ENCODE measurements at places on chromosomes 12 and 14.

DNA sequence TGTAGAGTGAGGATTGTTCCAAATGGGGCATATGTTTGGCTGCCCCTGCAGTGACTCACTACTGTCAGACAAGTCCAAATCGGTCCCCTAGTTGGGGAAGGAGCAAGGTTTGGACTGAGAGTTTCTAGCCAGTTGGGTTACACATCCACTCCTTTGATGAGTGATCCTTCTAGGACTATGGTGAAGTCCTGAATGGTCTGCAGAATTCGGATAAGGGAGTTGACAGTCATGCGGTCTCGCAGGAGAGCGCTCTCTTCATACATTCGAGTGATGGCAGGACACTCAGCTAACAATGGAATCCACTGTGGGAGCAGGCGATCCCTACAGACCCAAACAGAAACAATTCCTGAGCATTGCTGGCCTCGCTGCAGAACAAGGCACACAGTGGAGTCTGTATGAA lies 61.5 kb upstream of the SINHCAF start:
- DNase-seq, result no peak

DNA sequence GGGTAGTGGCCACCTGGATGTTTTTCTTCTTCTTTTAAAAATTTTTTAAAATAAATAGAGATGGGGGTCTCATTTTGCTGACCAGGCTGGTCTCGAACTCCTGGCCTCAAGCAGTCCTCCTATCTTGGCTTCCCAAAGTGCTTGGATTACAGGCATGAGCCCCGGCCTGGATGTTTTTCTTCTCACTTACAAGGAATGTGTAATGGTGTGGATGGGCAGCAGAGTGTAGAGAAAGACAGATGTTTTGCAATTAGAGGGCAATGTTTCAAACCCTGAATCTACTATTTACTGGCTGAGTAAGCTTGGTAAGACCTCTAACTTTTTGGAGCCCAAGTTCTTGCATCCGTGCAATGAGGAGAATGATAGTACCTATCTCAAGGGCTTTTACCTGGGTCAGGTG lies 48.1 kb downstream of the ADCK1 start:
- DNase-seq, result no peak

DNA sequence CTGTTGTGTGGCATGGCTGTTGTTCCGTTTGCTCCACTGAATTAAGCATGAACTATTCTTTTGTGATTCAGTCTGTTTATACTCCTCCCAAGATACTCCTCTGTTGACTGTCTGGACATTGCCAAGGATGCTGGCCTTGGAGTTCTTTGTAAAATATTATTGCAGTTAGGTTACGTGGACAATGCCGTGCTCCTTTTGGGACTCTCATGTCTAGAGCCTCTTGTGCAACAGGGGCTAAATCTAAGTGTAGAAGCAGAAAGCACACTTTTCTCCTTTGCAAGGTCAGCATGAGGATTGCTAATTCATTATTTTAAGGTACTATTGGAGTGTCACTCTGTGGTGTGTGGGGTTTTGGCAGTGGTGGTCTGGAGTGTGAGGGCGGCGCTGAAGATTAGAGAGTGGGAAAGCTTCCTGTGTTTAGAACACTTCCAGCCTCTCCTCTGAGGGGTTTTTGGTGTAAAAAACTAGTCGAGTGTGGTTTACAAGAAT lies 125.4 kb downstream of the SAMD4A start:
- no peak for DNase-seq

- DNase-seq, result no peak
Observed at GRCh38 chr14:94307410-94307992, 14.4 kb upstream of the SERPINA10 start.

DNA sequence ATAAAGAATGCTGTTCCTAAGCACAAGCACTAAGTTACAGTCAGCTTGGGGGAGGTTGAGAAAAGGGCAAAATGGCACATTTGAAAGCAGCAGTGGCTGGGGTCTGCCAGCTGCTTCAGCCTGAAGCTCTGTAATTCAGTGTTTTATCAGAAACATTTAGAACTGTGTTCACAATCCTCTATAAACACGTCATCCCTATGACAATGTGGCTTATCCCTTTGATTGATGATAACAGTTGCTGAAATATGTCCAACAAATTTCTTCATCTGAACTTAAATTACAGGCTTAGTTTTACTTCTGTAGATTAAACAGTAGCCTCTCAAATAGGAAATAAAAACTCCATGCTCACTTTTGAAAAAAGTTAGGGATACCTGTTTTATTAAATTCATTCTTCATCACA lies 108.8 kb downstream of the VEZT start:
- no peak for DNase-seq

- DNase-seq, result no peak
Observed at GRCh38 chr14:68783408-68784225, 9.2 kb downstream of the ZFP36L1 start.

DNA sequence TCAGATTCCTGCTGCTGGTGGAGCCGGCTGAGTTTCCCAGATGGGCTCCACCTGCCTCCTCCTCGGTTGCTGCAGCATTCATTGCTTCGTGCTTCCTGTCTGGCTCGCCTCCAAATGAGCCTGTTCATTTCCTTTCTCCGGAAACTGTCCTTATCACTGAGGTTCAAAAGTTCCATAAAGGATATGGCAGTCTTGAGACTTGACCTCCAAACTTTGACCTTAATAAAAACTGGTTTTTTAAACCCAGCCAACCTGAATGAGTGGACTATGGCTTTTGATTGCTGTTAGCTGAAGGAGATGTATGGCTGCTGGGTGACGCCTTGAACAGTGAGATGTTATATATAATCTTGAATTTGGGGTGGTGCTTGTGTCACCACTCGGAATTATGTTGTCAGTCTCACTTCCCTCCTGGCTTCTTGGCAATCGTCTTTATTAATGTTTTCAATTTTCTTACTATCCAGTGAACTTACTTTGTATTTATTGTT lies 62.7 kb downstream of the RASSF3 start:
- DNase-seq, result no peak

DNA sequence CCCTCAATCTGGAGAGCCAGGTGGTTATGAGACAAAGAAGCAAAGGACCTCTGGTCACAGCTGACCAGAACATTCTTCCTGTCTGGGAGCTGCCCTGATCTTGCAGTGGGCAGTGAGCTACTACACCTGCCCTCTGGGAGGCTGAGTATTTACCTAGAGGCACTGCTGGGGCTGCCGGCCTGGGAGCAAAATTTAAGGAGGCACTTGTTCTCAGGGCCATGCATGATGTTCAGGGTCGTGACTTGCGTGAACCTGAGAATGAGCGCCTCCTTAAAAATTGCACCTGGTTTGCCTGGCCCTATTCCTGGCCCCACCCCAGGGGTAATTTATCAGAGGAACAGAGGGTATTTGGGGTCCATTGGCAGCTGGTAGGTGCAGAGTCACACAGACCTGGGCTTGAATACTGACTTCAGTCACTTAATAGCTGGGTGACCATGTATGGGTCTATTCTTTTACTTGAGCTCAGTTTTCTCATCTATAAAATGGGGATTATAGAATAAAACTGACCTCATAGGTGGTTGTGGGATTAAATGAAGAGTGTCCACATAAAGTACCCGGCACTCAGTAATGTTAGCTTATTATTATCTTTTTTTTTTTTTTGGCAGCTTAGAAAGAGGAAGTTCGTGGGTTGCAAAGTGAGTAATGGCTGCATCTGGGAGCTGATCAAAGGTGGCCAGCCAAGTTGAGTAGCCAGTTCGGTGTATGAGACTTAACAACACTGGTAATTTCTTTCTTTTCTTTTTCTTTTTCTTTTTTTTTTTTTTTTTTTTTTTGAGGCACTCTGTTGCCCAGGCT lies 107.4 kb upstream of the MED13L start:
- no peak for DNase-seq

DNA sequence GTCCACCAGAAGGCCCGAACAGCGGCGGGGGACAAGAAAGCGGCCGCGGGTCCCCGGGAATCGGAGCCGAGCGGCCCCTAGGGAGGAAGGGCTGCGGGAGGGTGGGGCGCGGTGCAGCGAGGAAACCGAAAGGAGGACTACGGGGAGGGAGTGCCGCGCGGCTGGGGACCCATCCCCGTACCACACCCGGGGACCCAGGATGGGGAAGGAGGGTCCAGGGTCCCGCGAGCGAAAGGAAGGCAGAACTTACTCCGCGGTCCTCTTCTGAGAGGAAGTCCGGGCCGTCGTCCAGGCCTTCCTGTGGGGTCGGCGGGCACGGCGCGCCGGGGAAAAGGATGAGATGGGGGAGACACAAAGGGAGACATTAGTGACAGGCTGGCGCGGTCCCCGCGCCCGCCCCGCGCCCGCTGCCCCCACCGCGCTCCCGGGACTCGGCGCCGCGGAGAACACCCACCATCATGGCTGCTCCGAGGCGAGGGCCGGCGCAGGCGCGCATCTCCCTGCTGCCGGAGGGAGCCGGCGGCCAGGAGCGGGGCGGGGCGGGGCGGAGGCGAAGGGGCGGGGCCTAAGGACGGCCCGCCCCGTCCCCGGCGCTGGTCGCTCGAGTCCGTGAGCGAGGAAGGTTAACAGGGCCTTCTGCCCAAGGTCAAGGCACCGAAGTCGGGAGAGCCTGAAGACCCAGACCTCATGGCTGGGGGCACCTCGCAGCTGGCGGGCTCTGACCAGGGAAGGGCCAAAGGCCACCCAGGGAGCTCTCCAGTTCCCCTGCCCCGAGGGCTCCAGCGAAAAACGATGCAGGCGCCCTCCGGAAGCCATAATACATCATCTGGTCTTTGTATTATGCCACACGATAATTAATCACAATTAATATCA lies at the start of gene SNX6:
Gene SNX6, minus strand, starts transcription at position 492 of the 873 bp plus-strand sequence. Its CDS starts 32 bp downstream, at position 460.
- DNase-seq, result peak; percentile 90

Data from left forelimb (tissue), 1 donor.